CD4-positive, alpha-beta T cell treated with Interleukin-21 for 1 hour (primary cell): ENCODE measurements at places on chromosomes 16 and 17.

GRCh38 chr16:28192806-28193529 lies 18.8 kb downstream of the XPO6 start:
- DNase-seq = peak; percentile 83

DNA sequence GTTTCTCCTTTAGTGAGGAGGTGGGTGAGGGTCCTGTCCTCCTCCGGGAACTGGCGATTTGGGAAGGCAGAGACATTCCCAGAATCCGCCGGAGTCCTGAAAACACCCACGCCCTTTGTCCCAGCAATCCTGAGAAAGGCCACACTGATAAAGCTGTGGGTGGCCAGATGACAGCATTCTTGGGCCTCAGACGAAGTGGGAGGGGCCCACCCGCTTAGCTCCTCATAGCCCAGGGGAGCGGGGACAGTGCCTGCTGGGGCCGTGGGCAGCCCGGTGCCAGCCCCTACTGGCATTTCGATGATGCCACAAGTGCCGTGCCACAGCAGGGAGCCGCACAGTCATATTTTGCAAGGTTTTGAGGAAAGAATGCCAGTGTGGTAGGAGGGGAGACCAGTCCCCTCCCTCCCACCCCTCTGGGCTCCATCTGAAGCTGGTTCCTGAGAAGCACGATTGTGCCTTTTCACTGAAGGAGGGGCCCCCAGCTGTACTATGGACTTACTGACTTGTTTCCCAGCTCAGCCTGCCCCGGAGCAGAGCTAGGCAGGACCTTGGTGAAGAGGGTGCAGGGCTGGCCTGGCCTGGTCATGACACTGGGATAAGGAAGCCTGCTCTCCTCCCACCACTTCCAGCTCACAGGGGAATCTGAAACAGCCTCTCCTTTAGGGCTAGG lies 20.9 kb upstream of the MPRIP start:
- DNase-seq = no peak

DNA sequence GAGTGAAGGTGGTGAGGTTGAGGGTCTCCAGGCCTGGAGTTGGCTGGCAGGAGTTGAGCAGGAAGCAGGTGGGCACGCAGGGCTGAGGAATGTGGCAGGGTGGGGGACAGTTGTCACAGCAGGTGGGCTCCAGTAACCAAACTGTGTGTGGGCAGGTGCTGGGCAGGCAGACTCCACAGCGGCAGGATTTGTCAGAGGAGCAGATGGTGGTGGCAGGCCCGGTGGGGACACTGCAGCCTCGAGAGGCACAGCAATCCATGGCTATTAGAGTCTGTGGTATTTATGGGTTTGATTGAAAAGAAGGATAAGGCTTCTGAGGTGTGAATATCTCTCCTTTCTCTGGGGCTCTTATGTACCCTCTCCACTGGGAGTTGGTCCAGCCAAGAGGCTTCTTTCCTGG lies at the start of gene KRTAP3-3:
Gene KRTAP3-3, minus strand, starts transcription at position 326 of the 400 bp plus-strand sequence. Its CDS starts 67 bp downstream, at position 259.
- no peak for DNase-seq

- DNase-seq = no peak
These were observed 529.1 kb downstream of the NPIPA7 start for GRCh38 chr16:16908077-16908476.

DNA sequence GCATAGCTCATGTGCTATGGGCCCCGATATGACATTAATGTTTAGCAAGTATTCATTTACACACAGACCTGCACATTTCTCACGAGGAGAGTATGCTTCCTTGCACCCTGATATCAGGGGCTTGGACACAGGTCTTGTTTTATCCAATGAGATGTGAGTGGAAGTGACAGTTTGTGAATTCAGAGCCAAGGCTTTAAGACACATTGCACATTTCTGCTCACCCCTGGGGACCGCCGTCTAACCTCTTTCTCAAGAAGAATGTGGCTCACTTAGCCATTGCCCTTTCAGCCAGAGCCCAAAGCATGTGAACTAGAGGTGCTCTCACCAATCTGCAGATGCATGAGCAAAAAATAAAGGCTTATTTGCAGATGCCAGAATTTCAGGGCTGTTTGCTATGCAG lies 116.1 kb upstream of the C16orf82 start:
- DNase-seq = no peak

DNA sequence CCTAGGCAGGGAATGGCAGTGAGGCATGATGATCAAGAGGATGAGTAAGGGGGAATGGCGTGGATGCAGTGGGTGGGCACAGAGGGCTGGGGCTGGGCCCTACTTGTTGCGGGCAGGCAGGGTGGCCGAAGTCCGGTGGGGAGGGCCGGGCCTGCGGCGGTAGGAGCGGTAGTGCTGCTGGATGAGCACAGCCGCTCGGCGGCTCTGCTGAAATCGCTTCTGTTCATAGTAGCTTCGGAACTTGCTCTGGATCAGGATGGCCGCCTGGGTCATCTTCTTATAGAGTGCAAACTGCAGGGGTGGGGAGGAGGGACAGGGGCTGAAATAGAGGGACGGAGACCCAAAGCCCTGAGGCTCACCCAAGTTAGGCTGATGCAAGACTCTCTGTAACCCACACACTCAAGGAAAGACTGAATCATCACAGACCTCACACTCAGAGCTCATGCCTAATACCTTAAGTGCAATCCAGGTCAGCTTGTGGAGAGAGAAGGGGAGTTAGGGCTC lies 1.5 kb upstream of the SPAG7 start:
- no peak for DNase-seq

DNA sequence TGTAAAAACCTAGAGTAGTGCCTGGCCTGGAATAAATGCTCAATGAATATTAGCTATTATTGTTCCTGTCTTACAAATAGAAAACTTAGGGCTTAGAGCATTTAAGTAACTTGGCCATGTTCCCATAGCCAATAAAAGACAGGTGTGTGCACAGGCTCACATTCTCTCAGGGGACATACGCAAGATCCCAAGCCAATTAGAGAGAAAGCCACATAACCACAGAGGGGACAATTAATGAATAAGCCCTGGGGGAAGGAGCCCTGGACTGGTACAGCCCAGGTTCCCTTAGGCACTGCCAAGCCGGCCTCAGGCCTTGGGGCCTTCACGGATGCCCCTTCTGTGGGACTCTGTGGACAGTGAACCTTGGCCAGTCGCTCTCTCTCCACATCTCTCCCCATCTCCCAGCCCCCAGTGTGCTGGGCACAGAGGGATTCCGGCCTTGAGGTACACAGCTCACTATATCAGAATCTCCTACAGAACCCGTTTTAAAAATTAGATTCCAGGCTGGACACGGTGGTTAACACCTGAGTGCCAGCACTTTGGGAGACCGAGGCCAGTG lies 27.3 kb upstream of the ABCC12 start:
- no peak for DNase-seq

- DNase-seq = no peak
These were observed 271.6 kb upstream of the TNRC6C start for GRCh38 chr17:77686903-77687302.
